ENCODE measurements at places on chromosomes 2 and 18.

DNA sequence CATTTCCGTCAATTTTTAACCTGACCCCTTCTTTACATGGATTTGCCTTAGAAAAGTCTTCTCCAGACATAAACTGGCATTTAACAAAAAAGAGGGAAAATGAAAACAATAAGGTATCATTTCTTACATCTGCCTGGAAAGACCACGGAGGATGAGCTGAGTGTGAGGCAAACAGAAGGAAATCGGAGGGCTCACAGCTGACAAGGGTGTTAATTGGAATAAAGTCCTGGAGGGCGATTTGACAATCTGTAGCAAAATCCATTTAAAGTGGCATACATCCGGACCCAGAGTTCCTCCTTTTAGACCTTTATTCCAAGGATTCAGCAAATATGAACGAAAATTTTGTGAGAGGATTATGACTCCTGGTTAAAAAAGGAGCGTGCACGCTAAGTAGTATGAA is 179.7 kb upstream of the COPS8 start:
- no peak for DNase-seq

DNA sequence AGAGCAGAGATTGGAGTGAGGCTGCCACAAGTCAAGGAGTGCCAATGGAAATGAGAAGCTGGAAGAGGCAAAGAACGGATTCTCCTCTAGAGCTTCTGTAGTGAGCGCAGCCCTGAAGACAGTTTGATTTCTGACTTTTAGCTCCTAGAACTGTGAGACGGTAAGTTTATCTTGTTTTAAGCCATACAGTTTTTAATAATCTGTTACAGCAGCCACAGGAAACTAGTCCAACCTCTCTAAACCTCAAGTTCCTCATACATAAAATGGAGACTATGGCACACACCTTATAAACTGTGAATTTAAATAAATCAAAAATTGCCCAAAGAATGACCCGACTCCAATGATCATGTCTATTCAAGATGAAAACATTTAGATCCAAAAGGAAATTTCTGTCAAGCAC is 596.5 kb downstream of the BCL11A start:
- DNase-seq = no peak

- no peak for DNase-seq
These were observed 24.4 kb upstream of the TEX44 start for GRCh38 chr2:231568098-231568784.

- DNase-seq = no peak
These were observed 101.2 kb upstream of the SEC11C start for GRCh38 chr18:59038295-59039039.

GRCh38 chr2:29260142-29260772 is 145.0 kb downstream of the CLIP4 start:
- no peak for DNase-seq

- no peak for DNase-seq
These were observed 171.0 kb downstream of the OSR1 start for GRCh38 chr2:19187323-19188020.
